Left forelimb (tissue), 1 donor: ENCODE measurements at places on chromosomes 16 and 17.

DNA sequence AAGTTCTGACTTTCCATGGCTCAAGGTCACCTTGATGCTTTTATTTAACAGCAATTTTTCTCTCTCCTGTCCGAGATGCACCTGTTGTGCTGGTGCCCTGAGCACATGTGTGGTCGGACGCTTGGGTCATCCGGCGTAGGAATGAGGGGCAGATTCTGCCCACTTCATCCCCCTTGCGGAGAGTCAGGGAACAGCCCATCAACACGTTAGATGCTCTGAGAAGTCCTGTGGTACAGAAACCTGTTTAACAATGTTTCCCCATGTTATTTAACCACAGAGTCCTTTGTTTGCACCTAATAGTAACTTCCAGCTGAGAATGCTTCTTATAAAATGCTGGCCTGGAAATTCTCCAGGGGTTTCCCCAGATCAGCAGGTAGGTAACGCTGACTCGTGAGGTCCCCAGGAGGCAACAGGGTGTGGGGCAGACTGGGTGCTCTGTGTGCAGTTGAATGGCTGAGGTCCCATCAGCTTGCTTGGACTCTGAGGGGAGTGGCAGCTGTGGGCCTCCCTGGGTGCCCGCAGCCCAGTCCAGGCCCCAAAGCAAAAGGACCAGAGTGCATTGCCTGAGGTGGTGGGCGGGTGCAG is 17.8 kb downstream of the DOC2B start:
- no peak for DNase-seq

GRCh38 chr16:80759419-80760162 is 44.8 kb downstream of the CDYL2 start:
- no peak for DNase-seq

DNA sequence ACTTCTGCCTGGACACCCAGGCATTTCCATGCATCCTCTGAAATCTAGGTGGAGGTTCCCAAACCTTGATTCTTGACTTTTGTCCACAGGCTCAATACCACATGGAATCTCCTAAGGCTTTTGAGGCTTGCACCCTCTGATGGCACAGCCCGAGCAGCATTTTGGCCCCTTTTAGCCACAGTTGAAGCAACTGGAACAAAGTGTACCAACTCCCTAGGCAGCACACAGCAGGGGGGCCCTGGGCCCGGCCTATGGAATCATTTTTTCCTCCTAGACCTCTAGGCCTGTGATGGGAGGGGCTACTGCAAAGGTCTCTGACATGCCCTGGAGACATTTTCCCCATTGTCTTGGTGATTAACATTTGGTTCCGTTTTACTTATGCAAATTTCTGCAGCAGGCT is 32.0 kb downstream of the ABCC1 start:
- no peak for DNase-seq

GRCh38 chr16:28131181-28131580 is 67.7 kb upstream of the GSG1L start:
- no peak for DNase-seq

DNA sequence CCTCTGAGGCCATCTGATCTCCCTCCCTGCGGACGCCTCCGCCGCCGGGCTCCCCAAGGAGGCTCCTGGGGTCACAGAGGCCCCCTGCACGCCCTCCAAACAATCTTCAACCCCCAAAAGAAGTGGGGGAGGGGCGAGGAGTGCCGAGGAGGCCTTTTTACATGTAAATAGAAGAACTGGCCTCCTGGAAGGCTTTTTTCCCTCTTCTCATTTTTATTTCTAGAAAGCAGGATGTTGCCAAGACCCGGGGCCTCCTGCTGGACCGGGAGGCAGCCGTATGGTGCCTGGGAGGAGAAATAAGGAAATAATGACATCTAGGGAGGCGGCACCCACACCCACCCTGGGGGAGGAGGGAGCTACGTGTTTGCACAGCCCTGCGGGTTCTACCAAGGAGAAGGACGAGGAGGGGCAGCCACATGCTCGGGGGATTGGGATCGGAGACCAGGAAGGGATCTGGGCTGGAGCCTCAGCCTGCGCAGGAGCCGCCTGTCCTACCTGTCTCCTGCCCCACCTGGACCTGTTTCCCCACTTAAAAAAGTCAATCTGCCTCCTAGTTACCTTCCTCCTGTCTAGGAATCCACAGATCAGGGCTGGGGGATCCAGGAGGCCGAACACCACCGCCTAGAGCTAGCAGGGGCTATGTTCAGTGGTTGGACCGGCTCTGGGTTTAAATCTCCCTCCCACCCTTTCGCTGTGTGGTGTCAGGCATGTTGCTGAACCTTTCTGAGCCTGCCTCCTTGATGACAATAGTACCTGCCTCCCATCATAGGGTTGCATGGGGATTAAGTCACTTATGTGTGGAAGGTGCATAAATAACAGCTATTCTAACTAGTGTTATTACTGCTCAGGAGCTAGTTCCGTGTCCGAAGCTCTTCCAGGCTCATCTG is 175.7 kb upstream of the GSE1 start:
- DNase-seq, result no peak

DNA sequence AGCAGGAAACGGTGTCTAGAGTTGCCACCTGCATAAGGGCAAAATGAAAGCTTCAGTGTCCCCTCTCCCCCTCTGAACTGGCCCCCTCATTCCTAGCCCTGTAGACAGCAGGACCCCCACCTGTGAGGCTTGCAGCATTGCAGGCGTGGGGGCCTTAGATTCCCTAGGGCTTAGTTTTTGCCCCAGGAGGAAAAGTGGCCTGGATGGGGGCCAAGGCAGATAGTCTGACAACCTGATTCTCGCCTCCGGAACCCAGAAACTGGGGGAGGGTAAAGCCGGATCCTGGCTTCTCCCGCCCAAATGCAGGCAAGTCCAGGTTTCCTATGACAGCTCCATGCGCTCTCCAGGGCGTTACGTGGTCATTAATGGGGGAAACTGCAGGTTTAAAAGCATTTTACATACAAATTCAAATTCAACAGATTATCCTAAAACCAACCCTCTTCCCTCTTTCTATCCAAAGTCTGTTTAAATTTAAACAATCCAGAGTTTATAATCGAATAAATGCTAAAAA is 678 bp upstream of the HOXB6 start:
- DNase-seq, result no peak

DNA sequence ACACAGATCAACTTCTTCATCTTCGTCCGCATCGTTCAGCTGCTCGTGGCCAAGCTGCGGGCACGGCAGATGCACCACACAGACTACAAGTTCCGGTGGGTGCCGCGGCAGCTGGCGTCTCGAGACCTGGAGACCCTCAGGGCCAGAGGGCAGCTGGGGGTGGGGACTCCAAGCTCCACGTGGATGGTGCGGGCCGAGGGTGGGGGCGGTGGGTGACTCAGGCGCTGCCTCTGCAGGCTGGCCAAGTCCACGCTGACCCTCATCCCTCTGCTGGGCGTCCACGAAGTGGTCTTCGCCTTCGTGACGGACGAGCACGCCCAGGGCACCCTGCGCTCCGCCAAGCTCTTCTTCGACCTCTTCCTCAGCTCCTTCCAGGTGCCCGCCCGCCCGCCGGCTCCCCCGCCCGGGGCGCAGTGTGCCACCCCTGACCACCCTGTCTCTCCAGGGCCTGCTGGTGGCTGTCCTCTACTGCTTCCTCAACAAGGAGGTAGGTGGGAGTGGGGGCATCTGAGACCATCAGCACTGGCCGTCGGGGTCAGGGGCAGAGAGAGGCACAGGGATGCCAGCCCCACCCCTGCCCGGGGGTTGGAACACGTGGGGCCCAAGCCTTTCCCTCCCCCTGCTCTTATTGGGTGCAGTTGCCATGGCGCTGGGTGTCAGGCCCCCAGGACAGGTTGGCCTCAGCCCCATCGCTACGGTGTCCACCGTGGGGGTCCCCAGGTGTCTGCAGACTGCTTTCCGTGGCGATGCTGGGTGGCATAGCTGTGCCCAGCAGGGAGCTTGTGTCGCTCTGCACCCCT is 8.8 kb downstream of the GCGR start:
- DNase-seq, result no peak

DNA sequence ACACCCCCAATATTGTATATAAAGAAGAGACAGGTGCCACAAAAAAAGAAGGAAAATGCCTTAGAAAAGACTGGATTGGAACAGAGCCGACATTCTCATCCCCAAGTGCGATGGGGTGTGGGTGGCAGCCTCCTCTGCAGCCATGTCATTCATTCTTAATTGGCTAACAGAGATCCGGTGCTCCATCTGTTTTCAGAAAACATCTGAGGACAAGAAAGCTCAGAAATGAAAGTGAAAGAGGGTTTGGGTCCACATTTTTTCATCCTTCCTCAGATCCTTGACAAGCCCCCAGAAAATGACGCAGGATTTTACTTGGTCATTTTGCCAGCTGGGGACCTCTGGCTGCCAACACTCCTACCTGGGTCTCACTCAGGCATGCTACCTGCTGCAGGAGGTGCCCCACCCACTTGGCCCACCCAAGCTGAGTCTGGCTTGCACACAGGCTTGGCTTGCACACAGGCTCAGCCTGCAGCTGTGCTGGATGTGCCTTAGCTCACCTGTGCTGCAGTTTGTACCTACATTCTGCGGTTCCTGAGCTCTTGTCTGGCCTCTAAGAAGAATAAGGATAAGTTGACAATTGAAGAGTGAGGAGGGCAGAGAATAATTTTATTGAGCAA is 21.9 kb downstream of the KIF2B start:
- DNase-seq, result no peak

GRCh38 chr16:63922560-63922959 is 1199.3 kb downstream of the CDH11 start:
- DNase-seq, result no peak

DNA sequence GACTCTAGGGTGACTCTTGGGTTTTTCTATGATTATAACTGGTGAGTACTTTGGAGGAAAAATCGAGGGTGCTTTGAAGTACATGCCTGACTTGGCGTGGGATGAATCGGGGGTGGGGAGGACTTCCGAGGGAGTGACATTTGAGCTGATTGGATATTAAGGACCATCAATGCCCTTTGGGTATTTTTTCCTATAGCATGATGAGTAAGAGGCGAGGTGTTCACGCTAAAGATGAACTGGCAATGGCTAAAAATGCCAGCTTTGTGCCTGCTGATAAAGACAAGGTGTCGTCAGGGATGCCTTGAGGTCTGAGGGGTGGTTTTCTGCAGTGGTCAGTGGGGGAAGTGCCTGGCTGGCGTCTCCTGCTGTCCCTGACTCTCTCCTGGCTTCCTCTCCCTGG is 25.3 kb downstream of the USP43 start:
- DNase-seq, result no peak

- no peak for DNase-seq
These were observed 174.0 kb downstream of the VPS53 start for GRCh38 chr17:540631-541030.

GRCh38 chr17:3667366-3668278 is 756 bp downstream of the TAX1BP3 start:
- DNase-seq, result peak; percentile 96

- DNase-seq, result no peak
These were observed 8.9 kb upstream of the ITGAM start for GRCh38 chr16:31250782-31251384.

DNA sequence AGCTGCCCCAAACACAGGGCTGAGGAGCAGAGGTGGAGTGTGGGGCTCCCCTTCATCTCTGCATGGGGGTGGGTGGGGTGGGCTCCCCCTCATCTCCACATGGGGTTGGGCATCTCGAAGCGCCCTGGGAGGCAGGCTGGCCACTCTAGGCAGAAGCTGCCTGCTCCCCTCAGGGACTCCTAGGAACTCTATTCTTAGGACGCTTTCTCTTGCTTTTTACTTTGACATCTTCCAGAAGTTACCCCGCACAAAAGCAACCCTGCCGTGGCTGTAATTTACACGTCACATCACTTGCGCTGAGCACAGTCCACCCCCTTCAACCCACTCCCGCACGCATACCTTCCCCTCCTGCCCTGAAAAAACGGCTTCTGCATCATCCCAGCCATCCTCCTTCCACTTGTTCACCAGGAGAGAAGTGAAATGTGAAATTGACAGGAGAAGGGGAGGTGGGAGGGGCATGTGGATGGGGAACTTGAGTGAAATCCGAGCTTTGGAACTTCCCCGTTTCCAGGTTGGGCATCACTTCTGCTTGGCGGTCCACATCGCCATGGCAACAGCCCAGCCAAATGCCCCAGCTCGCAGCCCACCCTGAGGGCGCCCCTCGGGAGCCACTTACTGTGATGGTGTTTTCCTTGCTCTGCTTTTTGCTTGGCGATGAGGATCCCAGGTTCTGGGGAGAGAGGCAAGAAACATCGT is 53.7 kb upstream of the RCVRN start:
- DNase-seq, result no peak

- DNase-seq, result no peak
These were observed 773.5 kb upstream of the EEF2KMT start for GRCh38 chr16:5870886-5871691.

DNA sequence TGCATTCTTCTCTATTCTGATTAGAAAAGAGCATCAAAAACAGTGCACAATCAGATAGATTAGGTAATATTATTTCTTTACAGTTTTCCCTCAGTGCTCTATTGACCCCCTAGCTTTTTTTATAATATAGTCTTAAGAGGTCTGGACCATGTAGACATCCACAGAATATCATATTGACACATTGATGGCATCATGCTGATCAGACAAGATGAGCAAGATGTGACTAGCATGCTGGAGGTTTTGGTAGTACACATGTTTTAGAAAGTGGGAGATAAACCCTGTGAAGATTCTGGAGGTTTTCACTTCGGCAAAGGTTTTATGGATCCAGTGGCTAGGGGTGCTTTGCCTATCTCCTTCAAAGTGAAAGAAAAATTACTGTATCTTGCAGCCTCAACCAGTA is 2.8 kb upstream of the ABCA8 start:
- no peak for DNase-seq

GRCh38 chr17:70310221-70310672 is 140.9 kb downstream of the KCNJ2 start:
- DNase-seq, result no peak

DNA sequence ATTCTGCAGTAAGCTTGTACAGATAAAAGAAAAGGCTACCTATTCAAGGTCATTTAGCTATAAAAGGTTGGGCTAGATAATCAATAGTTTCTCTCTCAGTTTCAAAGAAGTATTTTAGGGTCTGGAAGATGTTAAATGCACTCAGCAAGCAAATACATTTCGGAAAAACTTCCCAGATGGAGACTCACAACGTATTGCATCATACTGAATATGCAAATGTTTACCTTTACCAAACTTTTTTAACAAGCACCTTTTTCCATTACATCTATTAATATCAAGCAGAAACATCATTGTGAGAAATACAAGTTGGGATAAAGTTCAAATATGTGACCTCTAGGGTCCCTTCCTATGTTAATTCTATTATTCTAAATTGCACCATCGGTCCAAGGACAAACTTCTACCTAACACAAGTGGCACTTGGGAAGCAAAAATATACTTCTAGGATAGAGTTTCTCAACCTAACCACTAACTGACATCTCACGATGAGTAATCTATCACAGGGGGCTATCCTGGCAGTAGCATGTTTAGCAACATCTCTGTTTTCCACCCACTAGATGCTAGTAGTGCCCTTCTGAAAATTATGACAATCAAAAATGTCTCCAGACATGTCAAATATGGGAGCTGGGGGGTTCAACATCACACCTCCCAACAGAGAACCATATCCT is 14.5 kb downstream of the KANSL1 start:
- no peak for DNase-seq

DNA sequence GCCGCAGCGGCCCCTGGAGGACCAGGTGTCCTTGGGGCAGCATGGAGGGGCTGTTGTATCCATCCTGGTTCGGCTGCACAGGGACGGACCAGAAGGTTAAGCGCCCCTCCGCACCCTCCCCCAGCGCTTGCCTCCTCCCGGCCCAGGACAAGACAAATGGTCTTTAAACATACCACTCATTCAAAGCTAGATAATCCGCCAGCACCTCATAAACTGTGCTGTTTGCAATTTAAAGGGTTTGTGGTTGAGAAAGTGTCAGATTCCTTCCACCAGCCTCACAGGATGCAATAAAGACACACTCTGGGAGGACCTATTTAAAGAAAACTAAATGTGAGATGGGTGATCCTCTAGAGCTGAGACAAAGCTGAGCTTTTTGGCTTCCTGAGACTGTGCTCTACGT is 426.2 kb upstream of the EEF2KMT start:
- no peak for DNase-seq
